ENCODE measurements at places on chromosomes 11 and 22.
A peak's percentile ranks its signal among the peaks of the same experiment; 100 is the strongest.

DNA sequence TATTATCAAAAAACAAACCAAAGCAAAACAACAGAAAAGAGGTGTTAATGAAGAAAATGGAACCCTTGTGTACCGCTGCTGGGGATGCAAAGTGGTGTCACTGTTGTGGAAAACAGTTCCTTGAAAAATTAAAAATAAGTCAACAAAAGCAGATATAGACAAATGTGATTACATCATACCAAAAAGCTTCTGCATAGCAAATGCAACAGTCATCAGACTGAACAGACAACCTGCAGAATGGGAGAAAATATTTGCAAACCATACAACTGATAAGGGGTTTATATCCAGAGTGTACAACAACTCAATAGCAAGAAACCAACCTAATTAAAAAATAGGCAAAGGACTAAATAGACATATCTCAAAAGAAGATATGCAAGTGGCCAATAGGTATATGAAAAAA is 22.9 kb upstream of the CARS1 start:
- no peak for DNase-seq

DNA sequence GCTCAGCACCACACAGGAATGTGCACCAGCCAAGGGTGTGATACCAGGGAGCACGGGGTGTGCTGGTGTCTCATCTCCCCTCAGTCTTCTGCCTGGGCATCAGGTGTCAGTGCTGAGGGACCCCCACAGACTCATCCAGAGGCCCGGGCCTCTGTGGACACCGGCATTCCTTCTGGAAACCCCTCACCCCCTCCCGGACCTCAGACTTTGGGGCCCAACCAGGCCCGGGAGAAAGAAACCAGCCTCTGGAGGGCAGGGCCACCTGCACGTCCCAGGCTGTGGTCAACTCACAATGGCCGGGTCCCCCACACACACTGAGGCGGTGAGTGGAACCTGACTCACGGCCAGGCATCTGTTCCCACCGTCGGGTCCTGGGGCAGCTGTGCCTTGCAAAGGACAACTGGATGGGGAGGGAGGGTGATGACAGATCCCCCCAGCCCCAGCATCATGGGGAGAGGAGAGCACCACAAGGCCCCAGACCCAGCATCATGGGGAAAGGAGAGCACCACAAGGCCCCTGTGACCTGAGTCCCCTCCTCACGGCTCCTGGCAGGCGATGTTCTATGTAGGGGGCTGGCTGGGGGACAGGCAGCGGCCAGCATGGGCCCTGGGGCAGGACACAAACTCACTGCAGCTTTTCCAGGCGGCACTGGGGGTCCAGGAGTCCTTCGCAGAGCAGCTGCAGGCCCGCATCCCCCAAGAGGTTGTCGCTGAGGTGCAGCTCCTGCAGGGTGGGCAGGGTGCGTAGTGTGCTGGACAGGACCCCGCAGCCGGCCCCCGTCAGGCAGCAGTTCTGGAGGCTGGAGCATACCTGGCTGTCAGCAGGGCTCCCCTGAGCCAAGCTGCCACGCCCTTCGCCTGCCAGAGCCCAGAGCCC is 7.6 kb downstream of the RNH1 start:
- DNase-seq = no peak

GRCh38 chr22:24097961-24098391 is 83.3 kb upstream of the SUSD2 start:
- no peak for DNase-seq

DNA sequence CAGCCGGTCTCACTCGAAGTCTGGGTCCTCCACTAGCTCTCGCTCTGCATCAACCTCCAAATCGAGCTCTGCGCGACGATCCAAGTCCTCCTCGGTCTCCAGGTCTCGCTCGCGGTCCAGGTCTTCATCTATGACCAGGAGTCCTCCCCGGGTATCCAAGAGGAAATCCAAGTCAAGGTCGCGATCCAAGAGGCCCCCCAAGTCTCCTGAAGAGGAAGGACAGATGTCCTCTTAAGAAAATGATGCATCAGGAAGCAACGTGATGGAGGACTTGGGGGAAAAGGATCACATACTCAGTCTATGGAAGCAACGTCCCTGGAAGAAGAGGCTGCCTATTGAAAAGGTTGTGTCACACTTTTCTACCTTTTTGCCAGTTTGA is 1.1 kb downstream of the SRSF8 start:
- no peak for DNase-seq

GRCh38 chr22:28715611-28716010 is 26.0 kb downstream of the CHEK2 start:
- DNase-seq = no peak

DNA sequence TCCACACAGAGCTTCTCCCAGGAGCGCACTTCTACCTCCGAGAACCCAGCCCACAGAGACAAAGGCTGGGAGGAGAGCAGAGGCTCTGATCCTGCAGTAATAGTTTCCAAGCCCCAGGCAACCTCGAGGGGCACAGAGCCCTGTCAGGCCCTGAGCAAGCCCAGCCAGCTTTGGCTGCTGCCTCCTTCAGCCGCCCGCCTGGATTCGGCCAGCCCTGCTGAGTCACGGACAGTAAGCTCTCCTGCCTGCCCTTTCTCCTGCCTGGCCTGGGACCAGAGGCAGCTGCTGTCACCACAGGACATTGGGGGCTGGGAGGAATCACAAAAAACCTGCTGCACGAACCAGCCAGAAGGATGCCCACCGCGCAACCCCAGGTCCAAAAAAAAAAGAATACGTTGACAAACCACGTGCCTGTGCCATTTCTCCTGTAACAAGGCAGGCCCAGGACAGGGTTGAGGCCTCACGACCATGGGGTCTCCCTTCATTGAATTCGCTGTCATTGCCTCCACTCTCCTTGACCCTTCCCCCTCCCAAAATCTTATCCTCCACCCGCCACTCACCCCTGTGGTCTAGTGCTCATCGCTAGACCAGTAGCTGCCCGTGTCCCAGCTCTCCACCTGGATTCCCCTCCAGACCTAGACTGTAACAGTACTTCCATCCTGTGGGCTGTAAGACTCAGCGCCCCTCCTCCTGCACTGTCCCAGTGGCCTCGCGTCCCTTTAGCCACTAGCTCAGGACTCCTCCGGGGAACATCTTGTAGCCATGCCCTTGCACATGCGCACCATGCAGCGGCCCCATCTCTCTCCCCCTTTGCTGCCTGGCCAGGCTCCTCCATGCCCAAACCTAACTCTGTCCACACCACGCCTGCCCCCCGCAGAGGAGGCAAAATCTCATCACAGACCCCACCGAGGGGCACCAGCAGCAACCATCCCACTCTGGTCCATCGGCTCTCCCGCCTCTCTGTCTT is 7.4 kb upstream of the SLC22A12 start:
- no peak for DNase-seq

GRCh38 chr22:44196241-44196640 is 15.5 kb downstream of the PARVG start:
- DNase-seq = no peak

DNA sequence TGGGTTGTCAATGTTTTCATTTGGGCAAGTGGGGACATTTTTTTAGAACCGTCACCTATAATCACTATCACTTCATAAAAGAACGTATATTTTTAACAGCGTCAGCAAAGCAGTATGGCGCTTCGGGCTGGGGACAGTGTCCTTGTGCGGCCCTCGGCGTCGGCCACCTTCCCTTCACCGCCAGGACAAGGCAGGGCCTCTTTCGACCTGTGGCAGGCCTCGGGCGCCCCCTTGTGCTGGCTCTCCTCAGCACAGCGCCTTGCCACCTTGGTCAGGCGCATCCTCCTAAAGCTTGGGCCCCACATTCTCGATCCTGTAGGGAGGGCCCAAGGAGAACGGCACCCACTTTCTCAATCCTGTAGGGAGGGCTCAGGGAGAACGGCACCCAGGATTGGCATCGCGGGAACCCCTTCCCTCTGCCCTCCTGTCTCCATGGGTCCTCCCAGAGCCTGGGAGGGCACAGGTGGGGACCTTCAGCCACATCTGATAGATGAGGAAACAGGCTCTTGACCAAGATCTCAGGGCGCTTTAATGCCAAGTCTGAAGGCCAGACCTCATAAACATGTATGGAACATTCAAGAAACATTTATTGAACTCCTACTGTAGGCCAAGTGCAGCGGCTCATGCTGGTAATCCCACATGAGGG is 11.5 kb upstream of the FADD start:
- no peak for DNase-seq

DNA sequence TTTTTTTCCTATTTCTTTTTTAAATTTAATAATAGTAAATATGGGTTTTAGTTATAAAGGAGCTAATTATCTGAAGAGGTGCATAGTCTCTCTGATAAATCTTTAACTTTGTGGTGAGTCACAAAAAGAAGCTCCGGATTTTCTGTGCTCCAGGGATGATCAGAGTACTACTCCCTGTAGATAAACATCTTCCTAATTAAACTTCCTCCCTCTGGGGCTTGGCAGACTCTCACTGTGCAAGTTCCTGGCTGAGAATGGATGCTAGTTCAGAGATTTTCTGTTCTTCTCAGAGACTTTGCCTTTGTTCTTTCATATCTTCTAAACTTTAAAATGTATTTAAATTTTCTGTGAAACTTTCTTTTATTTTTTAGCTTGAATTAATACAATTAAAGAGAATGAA is at the start of gene OR10G7:
OR10G7 (minus strand) TSS at position 72 of the 400 bp plus-strand sequence. CDS start 2,324 bp downstream, outside the sequence.
- DNase-seq = no peak

DNA sequence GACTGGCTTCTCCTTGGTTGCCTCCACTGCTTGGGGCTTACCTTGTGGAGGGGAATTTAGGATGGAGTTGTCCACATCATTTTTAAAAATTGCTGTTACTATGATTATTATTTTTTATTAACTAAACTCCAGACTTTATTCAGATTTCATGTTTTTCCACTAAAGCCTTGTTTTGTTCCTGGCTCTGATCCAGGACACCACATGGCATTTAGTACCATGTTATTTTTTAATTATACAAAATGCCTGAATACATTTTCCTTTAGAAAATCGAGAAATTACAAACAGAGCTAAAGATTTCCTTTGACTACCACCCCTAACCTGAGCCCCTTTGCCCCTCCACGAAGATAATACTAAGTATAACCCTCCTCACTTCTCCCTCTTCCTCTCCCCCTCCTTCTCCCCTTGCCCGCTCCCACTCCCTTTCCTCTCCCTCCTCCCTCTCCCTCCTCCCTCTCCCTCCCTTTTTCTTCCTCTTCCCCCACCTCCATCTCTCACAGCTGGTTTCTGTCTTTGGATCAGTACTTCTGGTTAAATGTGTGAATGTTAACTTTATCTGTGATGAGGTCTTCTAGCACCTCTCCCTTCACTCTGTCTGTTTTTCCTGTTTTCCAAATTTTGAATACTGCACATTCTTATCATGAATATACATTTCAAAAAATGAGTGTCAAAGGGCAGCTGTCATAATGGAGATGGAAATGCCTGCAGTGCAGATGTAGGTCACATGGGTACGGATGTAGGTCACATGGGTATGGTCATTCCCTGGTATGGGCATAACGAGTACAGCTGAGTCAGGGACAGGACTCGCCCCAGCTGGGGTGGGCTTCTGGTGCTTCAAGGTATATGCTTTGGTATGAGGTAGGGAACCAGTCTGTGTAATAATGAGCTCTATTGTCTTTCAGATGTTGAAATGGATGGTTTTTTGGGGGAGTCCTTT is 54.4 kb upstream of the OR4B1 start:
- DNase-seq = no peak

- peak; percentile 0 for DNase-seq
These were observed 8.7 kb upstream of the MS4A4E start for GRCh38 chr11:60251485-60252212.

GRCh38 chr11:17746096-17746495 is 11.5 kb downstream of the KCNC1 start:
- no peak for DNase-seq

- DNase-seq = no peak
These were observed 2.6 kb upstream of the PANX2 start for GRCh38 chr22:50167689-50168489.

DNA sequence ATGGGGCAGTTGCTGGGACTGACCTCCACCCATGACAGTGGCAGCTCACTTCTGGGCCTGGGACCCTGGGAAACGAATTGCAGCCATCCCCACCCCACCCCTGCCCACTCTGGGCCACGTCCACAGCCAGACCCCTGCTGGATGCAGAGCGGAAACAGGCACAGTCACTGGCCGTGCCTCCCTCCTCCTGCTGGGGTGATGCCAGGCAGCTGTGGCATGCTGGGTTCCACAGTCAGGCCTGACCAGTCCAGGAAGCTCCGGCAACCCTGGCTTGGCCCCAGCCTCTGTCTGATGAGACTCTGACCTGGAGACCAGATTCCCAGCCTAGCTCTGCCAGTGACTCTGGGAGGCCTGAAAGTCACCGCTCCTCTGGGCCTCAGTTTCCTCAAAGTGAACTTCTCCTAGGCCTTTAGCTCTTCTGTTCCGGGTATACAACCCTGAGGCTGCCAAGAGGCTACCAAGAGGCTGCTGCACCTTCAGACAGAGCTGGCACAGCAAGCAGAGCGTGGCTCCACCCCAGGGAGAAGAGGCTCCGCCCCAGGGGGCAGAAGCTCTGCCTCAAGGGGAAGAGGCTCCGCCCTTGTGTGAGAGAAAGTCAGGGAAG is 8.9 kb downstream of the SULT4A1 start:
- DNase-seq = no peak

GRCh38 chr22:17064498-17065100 is 20.2 kb upstream of the IL17RA start:
- DNase-seq = no peak

- no peak for DNase-seq
These were observed 35.1 kb downstream of the TP53I11 start for GRCh38 chr11:44915621-44916020.

DNA sequence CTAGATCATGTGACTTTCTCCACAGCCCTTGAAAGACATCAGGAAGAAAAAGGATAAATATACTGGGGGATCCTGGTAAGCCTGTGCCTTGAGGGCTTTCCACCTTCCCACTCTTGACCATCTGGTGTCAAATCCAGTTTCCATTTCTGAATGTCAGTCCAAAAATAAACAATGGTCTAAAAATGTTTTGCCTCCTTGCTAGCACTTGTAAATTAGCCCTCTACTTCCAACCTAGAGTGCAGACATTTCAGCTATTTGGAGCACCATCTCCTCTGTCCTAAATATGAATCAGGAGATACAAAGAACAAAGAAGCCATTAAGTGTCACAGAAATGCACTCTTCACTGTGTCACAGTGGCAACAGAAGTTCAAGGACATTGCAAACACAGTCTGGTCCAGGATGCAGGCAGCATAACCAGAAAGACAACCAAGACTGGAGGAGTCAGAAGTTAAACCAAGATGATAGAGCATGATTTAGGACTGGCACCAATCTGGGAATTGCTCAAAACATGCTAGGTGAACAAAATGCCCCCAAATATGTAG is 88.1 kb downstream of the CCDC34 start:
- no peak for DNase-seq

DNA sequence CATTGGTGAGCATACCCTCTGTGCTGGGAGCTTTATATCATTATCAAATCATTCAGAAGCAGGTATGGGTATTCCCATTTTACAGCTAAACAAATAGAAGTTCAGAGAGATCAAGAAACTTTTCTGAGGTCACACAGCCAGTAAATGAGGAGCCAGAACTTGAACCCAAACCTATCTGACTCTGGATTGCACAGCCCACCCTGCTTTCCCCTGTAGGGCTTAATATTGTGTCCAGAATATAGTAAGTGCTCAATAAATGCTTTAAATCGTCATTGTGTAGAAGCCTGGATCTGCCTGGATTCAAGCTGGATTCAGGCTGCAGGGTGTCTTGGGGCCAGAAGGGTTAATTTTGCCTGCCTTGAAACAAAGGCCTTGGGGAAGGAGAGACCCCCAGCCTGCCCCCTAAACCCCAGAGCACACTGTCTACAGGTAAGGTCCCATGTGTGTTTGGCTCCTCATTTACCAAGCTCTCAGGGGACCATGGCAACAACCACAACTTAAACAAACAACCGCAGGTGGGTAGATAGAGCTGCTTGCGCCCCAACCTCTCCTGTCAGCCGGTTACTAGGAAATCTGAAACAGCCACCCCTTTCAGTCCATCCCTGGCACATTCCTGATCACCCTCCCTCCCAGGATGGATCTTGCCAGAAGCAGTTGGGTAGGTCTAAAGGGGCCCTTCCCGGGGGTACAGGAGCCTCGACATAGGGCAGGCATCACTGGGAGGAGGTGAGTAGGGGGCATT is 3.0 kb upstream of the SEC14L3 start:
- DNase-seq = peak; percentile 54
